ENCODE measurements at places on chromosomes 5 and 9. TPM values are rescaled to one million over a fixed set of nuclear protein-coding genes. Genes with fewer than 3 reads are reported as not detected.

DNA sequence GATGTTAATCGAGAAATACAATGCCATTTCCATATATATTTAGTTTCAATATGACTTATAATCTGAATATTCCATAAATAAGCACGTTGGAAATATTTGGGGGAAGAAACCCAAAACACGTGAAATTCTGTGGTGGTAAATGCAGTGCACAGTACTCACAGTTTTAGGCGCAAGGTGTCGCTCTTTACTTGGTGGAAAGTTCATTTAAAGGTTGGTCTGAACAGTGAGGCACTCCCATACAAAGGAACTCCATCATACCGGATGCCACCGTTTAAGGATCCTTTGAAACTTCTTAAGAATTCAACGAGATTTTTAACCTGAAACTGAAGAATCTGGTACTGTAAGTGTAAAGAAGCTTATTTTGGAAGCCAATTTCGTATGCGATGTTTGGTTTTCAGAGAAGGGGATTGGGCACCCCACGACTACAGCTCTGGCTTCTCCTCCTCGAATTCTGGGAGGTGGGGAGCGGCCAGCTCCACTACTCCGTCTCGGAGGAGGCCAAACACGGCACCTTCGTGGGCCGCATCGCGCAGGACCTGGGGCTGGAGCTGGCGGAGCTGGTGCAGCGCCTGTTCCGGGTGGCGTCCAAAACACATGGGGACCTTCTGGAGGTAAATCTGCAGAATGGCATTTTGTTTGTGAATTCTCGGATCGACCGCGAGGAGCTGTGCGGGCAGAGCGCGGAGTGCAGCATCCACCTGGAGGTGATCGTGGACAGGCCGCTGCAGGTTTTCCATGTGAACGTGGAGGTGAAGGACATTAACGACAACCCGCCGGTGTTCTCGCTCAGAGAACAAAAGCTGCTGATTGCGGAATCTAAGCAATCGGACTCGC is at the start of gene PCDHA11:
Gene PCDHA11, plus strand, starts transcription at position 237 of the 834 bp plus-strand sequence. Its CDS starts 147 bp downstream, at position 384.
- DNase-seq, result no peak

DNA sequence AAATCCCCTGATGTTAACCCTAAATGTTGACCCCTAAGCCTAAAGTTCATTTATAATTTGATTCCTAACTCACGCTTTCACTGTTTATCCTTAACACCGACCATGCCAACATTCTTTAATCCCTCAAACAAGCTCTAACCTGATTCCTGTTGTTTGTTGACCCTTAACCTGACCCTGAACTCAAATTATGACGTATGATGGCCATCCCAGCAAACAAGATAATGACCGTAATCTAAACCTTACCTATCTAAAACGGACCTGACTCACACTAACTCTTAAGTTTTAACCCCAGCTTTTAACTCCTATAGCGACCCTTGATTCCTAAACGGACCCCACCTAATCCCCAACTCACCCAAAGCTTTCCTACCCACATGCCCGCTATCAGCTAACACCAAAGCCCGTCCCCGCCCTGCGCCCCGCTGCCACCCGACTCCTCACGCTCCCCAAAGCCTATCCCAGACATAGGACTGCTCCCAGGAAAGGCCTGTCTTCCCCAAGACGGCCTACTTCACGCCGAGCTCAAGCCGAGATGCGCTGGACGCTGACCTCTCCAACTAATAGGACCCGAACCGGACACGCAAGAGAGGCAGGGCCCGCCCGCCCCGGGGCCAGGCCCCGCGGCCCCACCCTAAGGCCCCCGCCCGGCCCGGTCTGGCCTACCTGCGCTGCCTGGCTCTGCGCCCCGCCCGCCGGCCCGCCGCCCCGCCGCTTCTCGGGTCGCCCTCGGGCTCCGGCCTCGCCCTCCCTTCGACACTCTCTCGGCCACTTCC is 395 bp downstream of the TLN1 start:
- DNase-seq, result no peak

- no peak for DNase-seq
Observed at GRCh38 chr5:36066001-36066539, 612 bp downstream of the UGT3A2 start.

DNA sequence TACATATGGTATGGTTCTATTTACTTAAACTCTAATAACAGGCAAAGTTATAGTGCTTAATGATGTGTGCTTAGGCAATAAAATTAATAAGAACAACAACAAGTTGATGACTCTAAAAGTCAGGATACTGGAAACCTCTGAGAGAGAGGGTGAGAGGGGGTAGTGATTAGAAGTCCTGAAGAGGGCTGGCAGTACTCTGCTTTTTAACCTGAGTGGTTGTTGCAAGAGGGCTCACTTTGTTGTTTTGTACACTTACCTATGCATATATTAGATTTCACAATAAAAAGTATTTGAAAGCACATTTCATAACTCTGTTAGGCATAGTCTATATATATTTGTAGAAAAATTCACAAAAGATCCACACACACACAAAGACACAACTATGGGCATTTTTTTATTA is 21.4 kb upstream of the ELL2 start:
- DNase-seq, result no peak

DNA sequence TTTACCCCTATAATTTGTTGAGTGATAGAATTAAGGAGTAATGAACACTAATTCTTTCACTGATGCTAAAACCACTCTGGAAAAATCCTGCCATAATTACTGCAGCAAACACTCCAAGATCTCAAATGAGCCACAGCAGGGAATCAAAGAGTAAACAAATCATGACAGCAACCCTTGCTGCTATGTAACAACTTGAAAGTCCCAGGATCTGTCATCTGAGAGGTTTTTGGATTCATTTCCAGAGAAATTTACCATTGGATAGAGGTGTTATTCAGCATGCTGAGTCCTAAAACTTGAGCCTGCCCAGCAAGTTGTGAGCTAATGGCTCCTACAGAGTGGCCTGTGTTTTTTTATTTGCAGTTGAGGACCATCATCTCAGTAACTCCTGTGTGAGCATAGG is 59.2 kb downstream of the PRLR start:
- no peak for DNase-seq

- DNase-seq, result no peak
Observed at GRCh38 chr5:66722686-66723085, 126.5 kb downstream of the MAST4 start.

DNA sequence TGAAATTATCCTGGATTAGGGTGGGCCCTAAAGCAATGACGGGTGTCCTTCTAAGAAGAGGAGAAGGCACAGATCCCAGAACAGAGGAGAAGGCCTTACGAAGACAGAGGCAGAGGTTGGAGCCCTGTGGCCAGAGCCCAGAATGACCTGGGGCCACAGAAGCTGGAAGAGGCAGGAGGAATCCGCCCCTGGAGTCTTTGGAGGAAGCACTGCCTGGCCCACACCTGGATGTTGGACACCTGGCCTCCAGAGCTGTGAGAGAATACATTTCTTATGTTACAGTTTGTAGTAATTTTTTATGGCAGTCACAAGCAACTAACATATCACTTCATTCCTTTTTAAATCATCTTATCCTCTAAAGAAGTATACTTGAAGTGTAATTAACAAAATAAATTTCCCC is 8.5 kb downstream of the MRPL36 start:
- no peak for DNase-seq

- DNase-seq, result peak; percentile 1
Observed at GRCh38 chr5:28766565-28767158, 1728.3 kb upstream of the CDH9 start.

- no peak for DNase-seq
Observed at GRCh38 chr5:179615203-179615602, 8.3 kb downstream of the HNRNPH1 start.

DNA sequence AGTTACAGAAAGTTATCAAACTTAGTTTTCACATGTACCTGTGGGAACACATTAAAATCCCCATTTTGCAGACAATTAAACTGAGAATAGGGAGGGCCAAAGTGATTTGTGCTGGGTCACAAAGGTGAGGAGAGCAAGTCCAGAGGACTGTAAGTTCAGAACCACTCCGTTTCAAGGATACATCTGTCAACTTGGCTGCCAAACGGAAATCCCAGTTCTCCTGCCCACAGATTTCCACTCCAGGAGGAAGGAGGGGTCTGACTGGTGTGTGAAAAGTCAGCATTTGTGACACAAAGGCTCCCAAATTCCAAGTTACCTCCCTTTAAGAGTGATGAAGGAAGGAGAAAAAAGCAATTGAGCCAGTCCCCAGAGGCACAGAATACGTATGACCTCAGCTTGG is 42.3 kb downstream of the PRELID2 start:
- no peak for DNase-seq

- no peak for DNase-seq
Observed at GRCh38 chr5:93580927-93581445, at the start of gene NR2F1-AS1. Gene NR2F1-AS1, minus strand, starts transcription at chr5:93581219.

- DNase-seq, result no peak
Observed at GRCh38 chr5:12214267-12215015, 310.2 kb upstream of the CTNND2 start.

DNA sequence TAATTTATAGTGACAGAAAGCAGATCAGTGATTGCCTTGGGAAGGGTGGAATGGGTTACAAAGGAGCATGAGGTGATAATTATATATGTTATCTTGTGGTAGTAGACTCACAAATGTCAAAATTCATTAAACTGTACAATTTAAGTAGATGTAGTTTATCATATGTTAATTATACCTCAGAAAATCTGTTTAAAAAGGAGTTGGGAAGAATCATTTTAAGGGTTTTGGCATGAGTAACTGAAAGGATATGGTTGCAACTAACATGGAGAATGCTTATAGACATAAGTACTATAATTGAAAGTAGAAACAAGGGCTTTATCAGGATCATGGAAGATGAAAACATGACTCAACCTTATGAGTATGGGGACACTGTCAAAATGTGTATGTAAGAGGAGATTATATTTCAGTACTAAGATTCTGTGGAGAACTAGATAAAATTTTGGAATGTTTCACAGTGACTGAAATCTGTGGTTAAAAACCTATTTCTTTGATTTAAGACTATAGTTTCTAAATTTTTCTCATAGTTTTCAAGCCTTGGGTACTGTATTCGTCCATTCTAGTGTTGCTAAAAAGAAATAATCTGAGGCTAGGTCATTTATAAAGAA is 73.3 kb downstream of the FCHO2 start:
- no peak for DNase-seq

TAS2R1 gene
- polyA plus RNA-seq, result not detected

IRX2 gene
- polyA plus RNA-seq, result not detected

VCAN gene
- polyA plus RNA-seq, result 142 TPM

ARHGEF37 gene
- 1.3 TPM for polyA plus RNA-seq

SPZ1 gene
- polyA plus RNA-seq, result not detected

EMB gene
- 15.5 TPM for polyA plus RNA-seq

SQSTM1 gene
- 181 TPM for polyA plus RNA-seq
